ENCODE measurements at places on chromosomes 5 and 9.

GRCh38 chr9:90774682-90775081 lies 26.9 kb upstream of the SYK start:
- no peak for DNase-seq

DNA sequence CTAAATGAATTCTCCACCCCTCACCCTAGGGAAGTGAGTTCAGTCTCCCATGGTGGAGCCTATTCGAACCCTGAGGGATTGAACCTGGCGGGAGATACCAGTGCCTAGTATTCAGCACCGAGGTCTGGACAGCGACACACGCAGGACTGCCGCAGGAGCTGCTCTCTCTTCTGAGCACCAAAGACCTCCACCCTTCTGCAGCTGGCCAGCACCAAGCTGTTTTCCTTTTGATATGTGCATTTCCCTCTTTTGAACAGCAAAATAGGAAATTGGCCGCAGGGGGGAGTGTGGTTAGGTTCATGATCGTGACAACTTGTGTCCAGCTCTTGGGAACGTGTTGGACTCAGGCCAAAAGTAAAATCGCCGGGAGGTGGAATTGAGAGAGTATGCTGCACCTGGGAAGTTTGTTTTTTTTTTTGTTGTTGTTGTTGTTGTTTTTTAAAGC lies 1.2 kb upstream of the PCSK1 start:
- DNase-seq, result peak; percentile 54

DNA sequence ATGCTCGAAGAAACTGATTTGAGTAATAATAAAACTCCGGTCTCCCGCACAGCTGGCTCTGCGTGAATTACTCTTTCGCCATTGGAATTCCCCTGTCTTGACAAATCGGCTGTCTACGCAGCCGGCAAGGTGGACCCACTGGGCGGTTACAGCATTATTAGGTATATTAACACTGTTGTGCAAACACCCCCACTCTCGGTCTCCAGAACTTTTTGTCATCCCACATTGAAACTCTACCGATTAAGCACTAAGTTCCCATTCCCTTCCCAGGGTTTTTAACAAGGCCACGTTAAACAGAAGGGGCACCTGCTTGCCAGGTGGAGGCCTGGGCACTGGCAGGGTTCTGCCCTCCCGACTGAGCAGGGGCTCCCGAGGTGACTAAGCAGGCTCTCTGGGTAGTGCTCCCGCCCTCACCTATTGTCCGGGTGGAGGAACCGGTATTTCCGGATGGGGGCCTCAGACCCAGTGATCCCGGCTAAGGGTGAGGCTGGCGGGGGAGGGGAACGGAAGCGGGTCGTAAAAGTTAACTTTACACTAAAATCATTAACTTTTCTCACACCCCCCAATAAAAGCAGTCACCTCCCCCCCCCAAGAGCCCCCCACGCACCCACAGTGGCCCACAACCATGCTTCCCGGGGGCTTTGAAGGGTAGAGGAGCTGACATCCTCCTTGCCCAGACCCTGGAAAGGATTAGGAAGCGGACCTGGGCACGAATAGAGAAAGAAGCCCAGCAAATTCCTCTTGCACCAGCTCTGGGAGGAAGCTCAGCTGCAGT lies 53.5 kb upstream of the TJP2 start:
- peak; percentile 98 for DNase-seq

DNA sequence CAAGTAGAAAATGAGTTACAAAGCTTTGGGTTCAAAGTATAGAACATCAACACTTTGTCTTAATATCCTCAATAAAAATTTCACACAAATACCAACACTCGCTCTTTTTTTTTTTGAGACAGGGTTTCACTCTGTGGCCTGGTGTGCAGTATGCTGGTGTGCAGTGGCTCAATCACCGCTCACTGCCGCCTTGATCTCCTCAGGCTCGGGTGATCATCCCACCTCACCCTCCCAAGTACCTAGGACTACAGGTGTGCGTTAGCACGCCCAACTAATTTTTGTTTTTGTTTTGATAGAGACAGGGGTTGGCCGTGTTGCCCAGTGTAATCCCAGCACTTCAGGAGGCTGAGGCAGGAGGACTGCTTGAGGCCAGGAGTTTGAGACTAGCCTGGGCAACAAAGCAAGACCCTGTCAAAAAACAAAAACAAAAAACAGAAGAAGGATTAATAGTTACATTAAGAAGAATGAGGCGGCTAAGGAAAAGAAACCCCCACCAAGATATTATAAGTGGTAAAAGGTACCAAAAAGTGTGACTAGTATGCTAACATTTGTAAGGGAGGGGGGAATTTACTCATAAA lies 20.3 kb downstream of the FNBP1 start:
- DNase-seq, result no peak

GRCh38 chr5:55441107-55441771 lies 93.5 kb downstream of the PLPP1 start:
- DNase-seq, result no peak

DNA sequence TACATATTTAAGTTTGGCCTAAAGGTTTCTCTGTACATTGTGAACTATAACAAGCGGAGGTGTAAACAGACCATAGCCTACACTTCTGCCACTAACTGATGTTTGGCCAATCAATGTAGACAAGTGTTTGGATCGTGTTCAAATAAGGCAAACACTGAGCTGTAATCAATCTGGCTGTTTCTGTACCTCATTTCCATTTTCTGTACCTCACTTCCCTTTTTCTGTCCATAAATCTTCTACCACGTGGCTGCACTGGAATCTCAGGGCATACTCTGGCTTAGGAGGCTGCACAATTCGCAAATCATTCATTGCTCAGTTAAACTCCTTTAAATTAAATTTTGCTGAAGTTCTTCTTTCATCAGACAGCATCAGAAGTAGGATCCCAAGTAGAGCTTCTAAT lies 140.9 kb downstream of the SLC25A46 start:
- DNase-seq, result no peak

GRCh38 chr5:139743001-139743771 lies 52.4 kb upstream of the PSD2 start:
- no peak for DNase-seq

GRCh38 chr9:134420281-134420845 lies 94.1 kb downstream of the RXRA start:
- DNase-seq, result no peak

- DNase-seq, result no peak
Measured at GRCh38 chr9:110968096-110968495, 70.2 kb downstream of the LPAR1 start.

DNA sequence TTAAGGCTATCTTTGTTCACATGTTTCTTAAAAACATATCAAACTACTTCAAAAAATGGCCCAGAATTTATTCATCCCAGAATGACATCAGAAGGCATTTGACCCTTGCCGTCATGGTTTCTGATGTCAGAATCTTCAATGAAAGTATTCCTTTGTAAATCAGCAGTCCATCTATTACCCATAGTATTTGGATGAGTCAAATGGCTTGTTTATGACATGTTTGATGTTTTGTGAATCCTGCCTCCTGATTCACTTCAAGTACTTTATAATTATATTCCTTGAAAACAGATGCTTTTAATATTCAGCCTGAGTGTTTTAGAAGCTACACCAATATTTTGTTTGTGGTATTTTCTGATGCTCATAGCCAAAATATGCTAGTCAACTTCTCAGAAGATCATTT lies 200.8 kb upstream of the MEF2C start:
- no peak for DNase-seq

DNA sequence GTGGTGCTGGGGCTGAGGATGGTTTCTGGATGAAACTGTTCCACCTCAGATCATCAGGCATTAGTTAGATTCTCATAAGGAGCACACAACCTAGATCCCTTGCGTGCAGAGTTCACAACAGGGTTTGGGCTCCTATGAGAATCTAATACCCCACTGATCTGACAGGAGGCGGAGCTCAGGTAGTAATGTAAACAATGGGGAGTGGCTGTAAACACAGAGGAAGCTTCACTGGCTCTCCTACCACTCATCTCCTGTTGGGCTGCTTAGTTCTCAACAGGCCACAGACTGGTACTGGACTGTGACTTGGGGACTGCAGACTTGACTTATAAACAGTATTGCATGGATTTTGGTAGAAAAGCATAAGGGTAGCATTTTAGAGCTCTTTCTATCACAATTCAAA lies 870.7 kb upstream of the CDH10 start:
- no peak for DNase-seq

- DNase-seq, result no peak
Measured at GRCh38 chr5:98593418-98593817, 180.0 kb upstream of the RGMB start.

- DNase-seq, result no peak
Measured at GRCh38 chr9:132892400-132892799, 13.7 kb downstream of the SPACA9 start.

DNA sequence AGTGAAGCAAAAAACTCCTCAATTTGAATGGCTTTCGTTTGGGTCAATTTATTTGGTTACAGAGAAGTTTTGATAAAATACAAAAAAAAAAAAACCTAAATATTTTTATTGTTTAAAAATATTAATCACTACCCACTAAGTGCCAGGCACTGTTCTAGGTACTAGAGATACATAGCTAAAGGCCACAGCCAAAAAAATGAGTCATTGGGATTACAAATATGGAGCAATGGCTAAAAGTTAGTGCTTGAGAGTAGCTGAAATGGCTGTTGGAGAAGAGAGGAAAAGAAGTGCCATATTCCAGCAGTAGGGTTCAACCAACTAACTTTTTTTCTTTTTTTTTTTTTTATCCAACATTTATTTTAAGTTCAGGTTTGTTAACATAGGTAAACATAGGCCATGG lies 130.1 kb upstream of the PTGER4 start:
- DNase-seq, result no peak

GRCh38 chr9:3968891-3969290 lies 331.0 kb downstream of the GLIS3 start:
- peak; percentile 20 for DNase-seq

DNA sequence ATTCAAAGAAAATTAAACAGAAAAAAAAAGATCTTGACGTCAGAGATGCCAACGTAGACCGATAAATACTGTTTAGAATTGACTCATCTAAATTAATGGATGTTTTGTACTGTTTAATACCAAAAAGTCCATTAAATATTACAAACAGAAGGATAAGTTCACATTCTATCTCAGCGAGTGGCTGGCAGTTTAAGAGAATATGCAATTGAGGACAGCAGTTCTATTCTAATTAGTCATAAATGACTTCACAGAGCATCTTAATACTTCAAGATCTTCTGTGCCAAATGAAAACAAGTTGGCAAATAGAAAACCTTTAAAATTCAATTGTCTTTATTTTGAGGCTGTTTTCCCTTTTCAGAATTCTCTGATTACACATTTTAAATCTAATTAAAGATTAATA lies 326.6 kb upstream of the NREP start:
- DNase-seq, result no peak

- peak; percentile 71 for DNase-seq
Measured at GRCh38 chr5:14035859-14036503, 91.5 kb upstream of the DNAH5 start.

GRCh38 chr5:94849821-94850736 lies 231.6 kb downstream of the SLF1 start:
- peak; percentile 45 for DNase-seq

DNA sequence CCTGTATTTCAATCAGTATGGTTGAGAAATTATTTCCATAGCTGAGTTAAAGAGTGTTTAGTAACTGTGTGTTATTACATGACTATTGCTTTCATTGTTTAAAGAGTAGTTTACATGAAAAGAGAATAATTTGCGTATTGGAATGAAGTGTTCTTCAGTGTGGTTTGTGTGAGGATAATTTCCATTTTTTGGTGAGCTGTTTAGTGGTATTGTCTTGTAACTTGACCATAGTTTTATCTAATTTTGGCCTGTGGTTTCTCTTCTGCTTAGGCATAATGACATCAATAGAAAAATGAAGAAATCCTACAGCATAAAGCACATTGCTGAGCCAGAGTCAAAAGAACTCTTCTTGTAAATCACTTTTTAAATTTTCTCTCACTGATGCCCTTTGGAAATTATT lies 151.2 kb downstream of the SNCAIP start:
- DNase-seq, result no peak

DNA sequence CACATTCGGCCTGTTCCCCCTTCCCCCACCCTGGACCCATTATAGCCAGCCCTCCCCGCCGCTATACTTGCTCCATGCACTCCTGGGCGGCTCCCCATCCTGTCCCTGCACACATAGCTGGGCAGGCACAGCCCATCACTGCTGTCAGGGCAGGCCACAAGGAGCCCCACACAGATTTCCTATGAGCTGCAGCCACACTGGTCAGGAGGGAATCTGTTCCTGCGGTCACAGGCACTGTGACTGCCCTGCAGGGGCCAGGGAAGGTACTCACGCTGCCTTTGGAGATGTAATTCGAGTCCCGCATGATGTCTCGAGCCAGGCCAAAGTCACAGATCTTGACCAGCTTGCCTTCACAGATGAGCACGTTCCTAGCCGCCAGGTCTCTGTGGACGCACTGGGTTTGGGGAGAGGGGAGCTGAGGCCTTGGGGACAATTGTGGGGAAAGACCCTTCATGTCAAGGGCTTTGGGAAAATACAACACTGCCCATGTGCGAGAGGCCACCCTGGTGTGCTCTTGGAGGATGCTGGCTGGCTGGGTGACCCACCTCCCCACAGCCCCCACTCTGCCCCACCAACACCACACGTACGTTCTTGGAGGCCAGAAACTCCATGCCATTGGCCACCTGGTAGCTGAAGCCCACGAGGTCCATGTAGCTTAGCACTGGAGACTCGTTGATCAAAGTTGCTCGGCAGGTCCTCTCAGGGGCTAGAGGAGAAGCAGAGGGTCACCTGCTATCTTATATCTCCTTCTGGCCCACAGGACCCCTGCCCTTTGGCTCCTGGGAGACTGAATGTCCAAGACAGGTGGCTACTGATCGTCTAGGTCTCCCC lies 34.5 kb upstream of the CSF1R start:
- DNase-seq, result no peak

DNA sequence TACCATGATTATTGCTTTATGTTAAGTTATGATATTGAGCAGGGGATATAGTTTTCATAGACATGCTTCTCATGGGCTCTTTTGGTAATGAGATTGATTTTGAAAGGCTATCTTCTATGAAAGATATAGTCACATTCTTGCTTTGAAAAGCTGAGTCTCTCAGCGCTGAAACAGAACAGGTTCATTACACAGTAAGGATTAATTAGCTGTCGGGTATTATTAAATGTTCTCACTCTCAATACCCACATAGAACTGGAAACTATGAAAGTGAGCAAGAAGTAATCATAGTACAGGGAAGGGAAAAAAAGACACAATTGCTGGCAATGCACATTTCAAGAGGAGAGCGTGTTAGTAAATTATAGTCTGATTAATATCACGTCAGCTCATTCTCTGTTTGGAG lies 171.6 kb upstream of the GPR151 start:
- no peak for DNase-seq

DNA sequence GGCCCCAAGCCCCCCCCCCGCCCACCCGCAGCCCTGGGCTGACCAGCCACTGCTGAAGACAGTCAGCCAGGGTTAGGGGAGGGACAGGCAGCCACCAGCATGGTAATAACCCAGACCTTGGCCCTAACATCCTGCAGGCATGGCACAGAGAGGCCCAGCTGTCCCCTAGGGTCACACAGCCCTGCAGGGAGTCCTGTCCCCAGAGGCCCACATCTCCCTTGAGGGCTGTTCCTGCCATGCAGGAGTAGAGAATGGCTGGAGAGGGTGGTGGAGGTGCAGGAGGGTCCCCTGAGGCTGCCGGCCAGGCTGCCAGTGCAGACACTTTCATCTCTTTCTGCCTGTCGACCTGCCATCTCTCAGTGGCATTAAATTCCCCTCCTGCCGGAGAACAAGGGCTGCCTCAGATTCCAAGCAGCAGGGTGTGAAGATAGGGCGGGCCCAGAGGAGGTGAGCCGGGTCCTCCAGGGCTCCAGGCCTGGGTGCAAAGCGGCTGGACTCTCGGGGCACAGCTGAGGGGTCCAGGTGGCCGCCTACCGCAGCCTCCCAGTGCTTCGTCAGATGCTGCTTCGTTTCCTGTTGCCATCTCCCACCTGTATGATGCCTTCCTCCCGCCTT lies 40.0 kb downstream of the CXXC5 start:
- no peak for DNase-seq

All from HT-29 (cell line).